GM12865 (cell line): ENCODE measurements at places on chromosomes 12 and 14.

GRCh38 chr14:101865288-101865687 lies 99.1 kb upstream of the DYNC1H1 start:
- no peak for DNase-seq

- peak; percentile 92 for DNase-seq
Measured at GRCh38 chr14:102608064-102608446, 15.6 kb downstream of the RCOR1 start.

- DNase-seq = no peak
Measured at GRCh38 chr12:27843714-27844245, 63.7 kb upstream of the MANSC4 start.

- peak; percentile 35 for DNase-seq
Measured at GRCh38 chr12:22473212-22473611, 71.1 kb downstream of the C2CD5 start.

DNA sequence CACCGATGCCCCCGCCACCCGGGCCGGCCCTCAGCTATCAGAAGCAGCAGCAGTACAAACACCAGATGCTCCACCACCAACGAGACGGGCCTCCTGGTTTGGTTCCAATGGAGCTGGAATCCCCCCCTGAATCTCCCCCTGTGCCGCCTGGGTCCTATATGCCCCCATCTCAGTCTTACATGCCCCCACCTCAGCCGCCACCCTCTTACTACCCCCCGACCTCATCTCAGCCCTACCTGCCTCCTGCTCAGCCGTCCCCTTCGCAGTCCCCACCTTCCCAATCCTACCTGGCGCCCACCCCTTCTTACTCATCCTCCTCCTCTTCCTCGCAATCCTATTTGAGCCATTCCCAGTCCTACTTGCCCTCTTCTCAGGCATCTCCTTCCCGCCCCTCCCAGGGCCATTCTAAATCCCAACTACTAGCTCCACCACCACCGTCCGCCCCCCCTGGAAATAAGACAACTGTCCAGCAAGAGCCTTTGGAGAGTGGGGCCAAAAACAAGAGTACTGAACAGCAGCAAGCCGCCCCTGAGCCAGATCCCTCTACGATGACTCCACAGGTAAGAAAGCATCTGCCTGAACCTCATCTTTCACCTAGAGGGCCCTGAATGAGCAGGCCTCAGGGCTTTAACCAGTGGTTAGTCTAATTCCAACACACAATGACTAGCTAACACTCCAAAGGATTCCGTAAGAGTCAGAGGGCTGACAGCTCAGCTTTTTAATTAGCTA lies 851 bp downstream of the YLPM1 start:
- DNase-seq = peak; percentile 10

DNA sequence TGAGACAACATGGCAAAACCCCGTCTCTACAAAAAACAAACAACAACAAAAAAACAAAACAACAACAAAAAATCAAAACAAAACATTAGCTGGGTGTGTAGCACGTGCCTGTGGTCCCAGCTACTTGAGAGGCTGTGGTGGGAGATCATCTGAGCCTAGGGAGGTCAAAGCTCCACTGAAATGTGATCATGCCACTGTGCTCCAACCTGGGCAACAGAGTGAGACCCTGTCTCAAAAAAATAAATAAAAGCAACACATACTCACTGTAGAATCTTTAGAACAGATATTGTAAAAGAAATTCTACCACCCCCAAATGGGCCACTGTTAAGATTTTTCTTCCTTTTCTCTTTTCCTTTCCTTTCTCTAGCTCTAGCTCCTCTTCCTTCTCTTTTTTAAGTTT lies 26.3 kb downstream of the SLC38A1 start:
- no peak for DNase-seq

DNA sequence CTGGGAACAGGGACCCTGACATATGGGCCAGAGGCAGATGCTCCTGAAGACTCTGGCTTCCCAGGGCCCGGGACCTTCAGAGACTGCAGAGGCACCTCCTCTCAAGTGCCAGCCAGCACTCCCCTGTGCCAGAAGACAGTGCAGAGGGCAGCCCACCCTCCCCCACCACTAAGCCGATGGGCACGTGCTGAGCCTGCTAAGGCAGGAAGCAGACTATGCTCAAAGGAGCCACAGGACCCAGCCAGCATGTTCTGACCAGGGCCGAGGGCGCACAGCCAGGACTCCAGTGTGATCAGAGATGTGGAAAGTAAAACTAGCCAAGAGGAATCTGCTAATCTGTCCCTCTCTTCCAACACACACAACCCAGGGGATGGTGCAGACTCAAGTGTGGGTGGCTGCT lies 29.8 kb downstream of the DIO3 start:
- no peak for DNase-seq

DNA sequence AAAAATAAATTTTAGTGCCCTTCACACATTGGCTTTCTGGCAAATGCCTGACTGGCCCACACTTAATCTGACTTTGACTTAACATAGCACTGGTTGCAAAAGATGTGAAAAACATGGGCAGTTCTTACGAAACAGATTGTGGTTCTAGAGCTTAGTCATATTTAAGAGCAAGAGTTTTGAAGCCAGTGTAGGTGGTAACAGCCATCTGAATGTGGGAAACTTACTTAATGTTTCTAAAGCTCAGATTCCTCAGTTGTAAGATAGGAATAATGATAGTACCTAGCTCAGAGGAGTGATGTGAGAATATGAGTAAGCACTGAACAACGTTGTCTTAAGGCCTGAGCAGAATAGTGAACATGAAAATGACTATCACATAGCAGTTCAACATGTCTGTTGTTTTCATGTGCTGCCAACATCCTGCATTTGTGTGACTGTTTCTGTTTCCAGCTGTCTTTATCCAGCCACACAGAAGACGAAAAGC lies 262.7 kb downstream of the SYT1 start:
- peak; percentile 55 for DNase-seq

DNA sequence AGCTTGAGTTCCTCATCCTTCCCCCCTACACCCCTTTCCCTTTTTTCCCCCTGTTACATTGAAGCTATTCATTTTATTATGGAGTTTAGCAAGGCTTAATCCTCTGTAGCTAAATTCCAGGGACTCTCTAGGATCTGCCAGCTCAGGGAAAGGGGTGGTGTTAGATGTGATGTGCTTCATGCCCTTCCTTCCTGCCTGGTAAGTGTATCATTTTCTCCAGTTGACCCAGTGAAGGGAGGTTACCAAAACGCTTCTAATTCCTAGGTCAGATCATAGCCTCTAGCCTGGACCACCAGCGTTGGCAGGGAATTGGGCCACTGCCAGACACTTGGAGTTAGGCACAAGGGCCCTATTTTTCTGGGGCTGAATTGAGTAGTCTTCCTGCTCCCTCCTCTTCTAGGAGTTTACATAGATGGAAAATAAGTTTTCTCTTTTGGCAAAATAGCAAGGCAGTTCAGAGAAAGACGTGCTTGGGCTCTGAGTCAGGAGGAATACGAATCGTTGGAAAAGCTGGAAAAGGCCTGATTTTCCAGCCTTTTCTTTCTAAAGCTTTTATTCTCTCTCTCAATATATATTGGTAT lies 88.3 kb downstream of the NPAS3 start:
- DNase-seq = no peak

- no peak for DNase-seq
Measured at GRCh38 chr12:81958406-81958805, 199.3 kb upstream of the PPFIA2 start.

DNA sequence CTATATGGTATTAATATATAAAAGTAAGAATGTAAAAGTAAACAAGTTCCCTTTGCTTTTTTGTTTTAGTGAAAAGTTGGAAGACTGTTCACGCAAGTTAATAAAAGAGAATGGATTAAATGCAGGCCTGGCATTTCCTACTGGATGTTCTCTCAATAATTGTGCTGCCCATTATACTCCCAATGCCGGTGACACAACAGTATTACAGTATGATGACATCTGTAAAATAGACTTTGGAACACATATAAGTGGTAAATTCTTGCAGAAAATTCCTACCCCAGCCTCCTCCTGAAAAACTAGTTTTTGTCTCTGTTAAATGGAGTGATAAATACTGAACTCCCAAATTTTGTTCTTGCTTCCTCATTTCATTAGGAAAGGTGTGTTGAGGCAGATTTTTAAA lies 20.9 kb downstream of the METAP2 start:
- no peak for DNase-seq

GRCh38 chr12:16417058-16417457 lies 69.6 kb downstream of the MGST1 start:
- no peak for DNase-seq

DNA sequence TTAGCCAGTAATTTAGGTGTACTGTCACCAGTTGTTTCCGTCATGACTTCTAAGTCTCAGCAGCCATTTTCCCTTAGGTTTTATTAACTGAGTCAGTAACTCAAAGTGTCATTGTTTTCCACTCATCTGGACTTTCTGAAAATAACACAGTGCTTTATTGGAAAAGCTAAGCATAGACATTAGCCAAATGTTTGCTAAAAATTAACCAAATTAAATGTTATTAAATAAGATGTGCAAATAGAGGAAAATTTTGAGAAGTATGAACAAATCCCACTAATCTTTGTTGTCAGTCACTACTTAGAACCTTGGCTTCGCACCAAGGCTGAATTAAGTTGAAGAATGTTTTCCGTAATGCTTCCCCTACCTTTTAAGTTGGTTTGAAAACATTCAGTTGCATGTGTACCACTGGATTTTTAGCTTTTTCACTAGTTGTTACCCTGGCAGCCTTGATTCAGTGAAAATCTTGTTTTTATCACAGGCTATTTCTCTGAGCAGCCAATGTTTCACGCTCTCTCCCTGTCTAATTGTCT lies 43.0 kb downstream of the BORCS5 start:
- no peak for DNase-seq

DNA sequence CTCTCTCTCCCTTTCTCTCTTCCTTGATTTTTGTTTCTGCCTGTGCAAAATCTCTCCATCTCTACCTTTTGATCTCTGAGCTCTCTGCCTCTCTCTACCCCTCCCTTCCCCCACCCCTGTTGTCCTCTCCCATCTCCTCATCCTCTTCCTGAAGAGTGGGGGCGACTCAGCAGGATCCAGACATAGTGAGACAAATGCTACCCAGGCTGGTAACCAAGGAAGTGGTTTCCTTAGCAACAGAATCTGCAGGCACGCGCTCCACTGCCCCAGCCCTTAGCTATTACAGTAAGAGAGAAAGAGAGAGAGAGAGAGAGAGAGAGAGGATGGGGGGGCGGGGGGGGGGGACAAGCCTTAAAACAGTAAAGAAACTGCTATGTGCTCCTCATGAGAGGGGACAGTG lies 85.6 kb downstream of the CMKLR1 start:
- no peak for DNase-seq

GRCh38 chr14:87971010-87971409 lies 22.0 kb downstream of the GALC start:
- peak; percentile 34 for DNase-seq

DNA sequence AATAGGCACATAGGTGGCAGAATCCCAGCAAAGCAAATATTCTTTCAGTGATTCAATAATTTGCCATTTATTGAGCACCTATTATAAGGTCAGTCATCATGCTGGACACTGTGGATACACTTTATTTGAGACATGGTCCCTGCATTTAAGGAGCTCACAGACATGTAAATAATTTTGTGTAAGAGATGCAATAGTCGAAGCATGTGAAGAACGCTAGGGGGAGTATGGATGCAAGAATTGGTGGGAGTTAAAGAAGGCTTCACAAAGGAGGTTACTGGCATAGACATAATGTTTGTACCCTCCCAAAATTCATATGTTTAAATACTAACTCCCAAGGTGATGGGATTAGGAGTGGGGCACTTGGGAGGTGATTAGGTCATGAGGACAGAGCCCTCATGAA lies 260.6 kb upstream of the GARIN6 start:
- peak; percentile 66 for DNase-seq

DNA sequence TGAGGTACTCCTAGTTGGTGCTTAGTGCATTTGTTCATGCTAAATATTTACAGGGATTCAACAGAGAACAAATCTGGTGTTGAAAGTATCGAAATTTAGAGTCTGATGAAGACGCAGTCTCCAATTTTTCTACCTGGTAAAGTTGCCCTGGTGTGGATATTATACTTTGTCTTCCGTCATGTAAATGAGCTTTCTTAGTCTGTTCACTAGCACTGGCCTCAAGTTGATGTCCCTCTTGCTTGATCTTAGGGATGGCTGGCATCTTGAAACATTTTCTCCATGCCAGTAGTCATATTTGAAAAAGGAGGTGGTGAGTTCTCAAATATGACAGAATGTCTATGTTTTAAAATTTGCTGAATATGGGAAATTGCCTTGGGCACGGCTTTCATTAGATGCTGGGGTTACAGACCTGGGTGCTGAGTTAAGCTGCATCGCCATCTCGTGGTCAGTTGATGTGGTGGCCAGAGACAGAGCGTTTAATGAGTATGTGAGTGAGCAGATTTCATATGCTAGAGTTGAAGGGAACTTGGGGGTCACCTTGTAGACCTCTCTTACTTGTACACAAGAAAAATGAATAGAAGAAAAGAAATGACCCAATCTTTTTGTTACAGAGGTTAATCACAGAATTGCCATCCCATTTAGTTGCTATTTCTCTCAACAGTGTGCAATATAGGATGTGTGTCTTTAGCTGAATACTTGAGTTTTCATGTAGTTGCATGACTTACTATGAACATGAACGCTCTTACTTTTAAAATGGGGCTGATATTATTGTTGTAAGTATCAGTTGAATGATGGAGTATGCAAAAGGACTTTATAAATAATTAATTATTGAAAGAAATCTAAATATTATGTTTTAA lies 172.8 kb upstream of the DCN start:
- peak; percentile 69 for DNase-seq

GRCh38 chr12:105013892-105014291 lies 27.8 kb downstream of the NOPCHAP1 start:
- no peak for DNase-seq

DNA sequence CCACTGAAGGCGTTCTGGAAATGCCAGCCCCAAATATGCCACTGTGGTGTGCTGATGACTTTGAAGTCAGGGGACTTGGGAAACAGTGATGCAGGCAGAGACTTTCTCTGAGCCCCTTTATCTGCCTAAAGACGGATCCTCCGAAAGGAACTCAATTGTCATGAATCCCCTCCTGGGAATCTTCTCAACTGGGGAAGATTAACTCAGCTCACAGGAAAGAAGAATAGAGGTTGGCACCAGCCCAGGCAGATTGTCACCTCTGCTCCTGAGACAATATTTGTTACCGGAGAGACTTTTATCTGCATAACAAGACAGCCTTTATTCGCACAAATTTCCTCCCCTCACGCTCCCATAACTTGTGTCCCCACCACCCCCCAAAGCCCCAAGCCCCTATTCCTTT lies 414.4 kb downstream of the FUT8 start:
- DNase-seq = no peak

GRCh38 chr14:104778694-104779331 lies 16.7 kb downstream of the AKT1 start:
- no peak for DNase-seq

GRCh38 chr12:58914457-58914856 lies 5.8 kb downstream of the LRIG3 start:
- DNase-seq = no peak

- peak; percentile 64 for DNase-seq
Measured at GRCh38 chr12:69324797-69325466, 23.2 kb upstream of the LYZ start.

GRCh38 chr14:65142914-65143625 lies 40.8 kb upstream of the MAX start:
- DNase-seq = no peak
